ENCODE measurements at places on chromosomes 5 and 9.

GRCh38 chr5:135161221-135161620 lies 127.2 kb upstream of the PITX1 start:
- no peak for DNase-seq

GRCh38 chr5:15526413-15526812 lies 26.4 kb downstream of the FBXL7 start:
- no peak for DNase-seq

GRCh38 chr5:166695326-166695725 lies 1596.1 kb upstream of the WWC1 start:
- no peak for DNase-seq

DNA sequence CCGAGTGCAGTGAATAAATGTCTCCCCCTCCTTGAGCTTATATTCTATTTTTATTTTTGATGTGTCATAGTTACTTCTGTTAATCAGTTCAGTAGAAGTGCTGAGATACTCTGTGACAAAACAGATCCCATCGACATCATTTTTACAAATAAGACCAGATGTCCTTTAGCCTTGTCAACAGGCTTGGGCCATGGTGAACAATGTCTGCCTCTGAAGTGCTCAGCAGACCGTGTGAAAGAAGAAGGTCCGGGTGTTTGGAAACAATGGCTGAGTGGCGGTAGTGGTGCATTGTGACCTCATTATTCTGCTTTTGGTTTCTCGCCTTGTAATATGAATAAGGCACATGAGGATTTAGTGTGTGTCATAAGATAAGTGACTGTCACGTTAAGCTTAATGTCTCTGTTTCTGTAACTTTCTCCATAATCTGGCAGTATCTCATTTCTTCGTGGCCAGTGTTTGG lies 71.2 kb downstream of the SYK start:
- no peak for DNase-seq

- no peak for DNase-seq
Observed at GRCh38 chr5:153489611-153490010, 859 bp upstream of the GRIA1 start.

- no peak for DNase-seq
Observed at GRCh38 chr9:131529597-131530545, 1.2 kb downstream of the UCK1 start.

DNA sequence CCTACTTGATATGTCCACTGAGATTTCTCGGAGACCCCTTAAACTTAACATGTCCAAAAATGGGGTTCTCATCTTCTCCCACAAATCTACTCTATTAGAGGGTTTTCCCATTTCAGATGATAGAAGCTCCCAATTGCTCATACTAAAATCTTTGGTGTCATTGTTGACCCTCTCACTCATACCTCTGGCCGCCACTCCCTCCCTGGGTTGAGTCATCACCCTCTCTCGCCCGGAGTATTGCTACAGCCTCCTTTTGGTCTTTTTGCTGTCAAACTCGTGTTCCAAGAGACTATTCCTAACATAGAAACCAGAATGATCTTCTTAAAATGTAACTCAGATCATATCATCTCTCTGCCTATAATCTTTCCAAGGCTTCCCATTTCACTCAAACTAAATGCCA lies 91.0 kb upstream of the GNAQ start:
- DNase-seq = no peak

- DNase-seq = no peak
Observed at GRCh38 chr9:130728721-130729120, 35.1 kb downstream of the EXOSC2 start.

DNA sequence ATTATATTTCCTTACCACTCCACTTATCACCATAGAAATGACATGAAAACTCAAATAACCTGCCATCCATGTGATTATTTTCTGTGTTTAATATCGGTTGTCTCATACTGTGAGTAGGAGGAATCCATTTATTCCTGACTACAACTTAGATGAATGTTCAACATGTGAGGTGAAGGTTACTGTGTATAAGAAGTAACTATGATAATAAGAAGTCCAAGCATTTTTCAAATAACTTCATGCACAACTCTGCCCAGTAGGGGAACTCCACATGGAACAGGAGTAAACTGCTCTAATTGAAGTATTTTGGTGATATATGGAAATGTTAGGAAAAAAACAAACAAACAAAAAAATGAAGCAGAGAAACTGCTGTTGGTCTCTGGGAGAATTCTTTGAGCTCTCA lies 447.5 kb upstream of the GRIN3A start:
- no peak for DNase-seq

- no peak for DNase-seq
Observed at GRCh38 chr5:65779643-65780042, 57.6 kb downstream of the NLN start.

- DNase-seq = no peak
Observed at GRCh38 chr9:135989722-135990467, 28.7 kb upstream of the UBAC1 start.

DNA sequence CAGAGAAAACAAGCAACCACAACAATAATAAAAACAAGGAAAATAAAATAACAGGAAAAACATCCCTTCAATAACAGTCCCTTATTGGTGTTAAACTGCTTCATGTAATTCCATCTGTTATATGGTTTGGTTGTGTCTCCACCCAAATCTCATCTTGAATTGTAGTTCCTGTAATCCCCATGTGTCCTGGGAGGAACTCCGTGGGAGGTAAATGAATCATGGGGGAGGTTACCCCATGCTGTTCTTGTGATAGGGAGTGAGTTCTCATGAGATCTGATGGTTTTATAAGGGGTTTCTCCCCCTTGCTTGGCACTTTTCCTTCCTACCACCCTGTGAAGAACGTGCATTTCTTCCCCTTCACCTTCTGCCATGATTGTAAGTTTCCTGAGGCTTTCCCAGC lies 369.8 kb downstream of the TMEM232 start:
- no peak for DNase-seq

DNA sequence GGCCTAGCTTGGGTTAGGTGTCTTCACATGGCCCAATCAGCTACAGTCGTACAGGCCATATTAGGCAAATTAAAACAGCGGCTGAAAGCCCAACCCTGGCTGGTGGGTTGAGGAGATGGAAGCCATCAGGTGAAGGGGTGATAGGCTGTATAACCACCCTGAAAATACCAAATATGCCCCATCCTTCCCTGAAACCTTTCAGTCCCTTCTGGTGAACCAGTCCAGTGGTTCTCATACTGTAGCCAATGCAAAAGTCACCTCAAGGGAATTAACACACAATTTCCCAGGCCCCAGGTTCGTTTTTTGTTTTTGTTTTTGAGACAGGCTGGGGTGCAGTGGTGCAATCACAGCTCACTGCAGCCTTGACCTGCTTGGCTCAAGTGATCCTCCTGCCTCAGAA lies 19.8 kb upstream of the KCNV2 start:
- no peak for DNase-seq

DNA sequence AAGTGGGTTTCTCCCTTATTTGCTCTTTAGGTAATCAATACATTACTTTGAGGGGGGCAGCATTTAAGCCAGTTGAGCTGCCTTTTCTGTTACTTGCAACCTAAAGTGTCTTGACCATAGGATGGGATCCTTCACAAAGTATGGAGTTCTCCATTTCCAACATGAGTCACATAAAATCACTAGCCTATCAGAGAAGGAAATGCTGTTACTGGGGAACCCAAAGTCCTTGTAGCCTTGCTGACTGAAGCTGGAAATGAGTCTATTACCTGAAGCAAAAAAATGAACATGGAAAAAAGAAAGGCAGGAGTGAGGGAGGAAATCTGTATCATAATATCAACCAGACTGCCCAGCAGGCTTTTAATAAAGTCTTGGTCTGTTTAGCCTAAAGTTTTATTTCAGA lies 42.8 kb upstream of the SLIT3 start:
- DNase-seq = no peak

DNA sequence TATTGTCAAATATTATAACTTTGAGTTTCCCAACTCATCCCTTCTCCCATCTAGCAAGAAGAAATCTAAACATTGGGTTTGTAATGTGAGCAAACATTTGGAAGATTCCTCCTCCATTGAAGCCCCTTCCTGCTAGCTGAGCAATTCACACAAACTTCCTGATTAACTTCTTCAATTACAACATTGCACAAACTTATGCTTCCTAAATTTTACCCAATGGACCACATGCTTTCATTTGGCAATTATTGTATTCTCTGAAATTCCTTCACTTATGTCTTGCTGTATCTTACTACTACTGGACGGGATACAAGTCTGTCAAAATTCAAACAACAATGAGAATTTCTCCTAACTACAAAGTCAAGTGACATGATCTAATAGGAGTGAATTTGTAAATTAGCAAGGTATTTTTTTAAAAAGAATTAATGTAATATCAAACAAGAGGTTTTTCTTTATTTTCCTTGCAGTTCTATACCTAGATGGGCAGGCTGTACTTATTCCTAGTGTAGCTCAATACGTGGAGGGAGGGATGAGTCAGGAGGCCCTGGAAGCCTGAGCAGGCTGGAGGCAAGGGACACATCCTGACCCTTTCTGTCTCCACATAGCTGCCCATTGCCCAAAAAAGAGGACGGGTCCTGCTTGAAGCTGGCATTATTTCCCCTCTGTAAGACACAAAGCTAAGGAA lies 11.8 kb upstream of the IFNW1 start:
- no peak for DNase-seq

GRCh38 chr9:135666534-135667462 lies 3.7 kb downstream of the LCN9 start:
- no peak for DNase-seq

- DNase-seq = no peak
Observed at GRCh38 chr9:118918180-118918579, 451.1 kb downstream of the BRINP1 start.

DNA sequence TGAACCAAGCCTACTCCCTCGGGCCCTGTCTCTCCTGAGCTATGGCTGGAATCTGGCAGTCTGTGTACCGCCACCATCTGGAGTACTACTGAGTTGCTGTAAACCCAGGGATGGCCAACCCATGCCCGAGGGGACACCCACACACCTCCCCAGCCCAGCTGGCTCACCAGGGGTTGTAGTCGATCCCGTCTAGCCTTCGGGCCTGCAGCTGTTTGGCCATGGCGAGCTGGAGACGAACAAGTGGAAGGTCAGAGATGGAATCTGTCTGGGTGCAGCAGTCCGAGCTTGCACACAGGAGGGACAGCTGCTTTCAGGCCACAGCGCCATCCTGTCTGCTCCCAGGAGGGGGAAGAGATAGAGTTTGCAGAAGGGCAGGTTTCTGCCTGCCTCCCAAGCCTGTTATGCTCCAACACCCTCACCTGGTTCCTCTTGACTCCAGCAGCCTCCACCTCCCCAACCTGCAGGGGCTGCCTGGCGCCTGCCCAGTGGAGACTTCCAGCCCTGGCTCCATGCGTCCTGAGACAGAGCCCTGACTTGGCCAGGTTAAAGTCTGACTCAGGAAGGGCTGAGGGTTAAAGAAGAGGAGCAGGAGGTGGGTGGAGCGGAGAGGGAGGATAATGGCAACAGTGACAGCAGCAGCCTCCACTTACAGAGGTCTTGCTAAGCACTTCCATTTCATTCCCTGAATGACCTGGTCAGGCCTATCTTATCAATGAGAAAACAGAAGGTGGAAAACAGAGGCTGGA lies 15.8 kb upstream of the SPOUT1 start:
- DNase-seq = no peak

DNA sequence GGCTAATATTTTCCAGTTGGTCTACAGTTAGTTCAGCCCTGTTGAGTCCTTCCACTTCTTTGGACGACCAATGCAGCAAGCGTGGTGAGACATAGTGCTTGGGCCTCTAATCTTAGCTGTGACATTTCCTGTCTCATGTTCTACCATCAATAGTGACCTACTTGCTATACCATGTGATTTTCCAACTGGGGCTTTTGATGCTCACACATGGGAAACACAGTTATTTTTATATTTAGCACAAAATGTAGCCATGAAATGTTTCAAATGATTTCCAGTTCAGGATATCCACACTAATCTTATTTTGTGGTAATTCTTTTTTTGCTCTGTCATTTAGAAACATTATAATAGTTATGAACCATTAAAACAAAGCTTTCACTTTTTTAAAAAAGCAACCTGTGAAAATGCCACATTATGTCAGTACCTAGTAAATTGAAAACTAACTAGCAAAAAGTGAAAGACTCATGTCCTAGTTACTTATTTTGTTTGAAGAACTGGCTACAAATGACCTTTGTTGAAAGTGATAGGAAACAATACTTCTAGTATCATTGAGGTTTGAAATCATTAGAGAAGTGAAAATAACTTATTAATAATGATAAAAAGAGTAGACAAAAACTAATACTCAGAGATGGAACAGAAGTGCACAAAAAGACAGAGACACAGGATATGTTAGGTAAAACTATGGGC lies 18.3 kb downstream of the MARCHF3 start:
- no peak for DNase-seq

GRCh38 chr5:174723979-174724483 lies 351 bp upstream of the MSX2 start:
- DNase-seq = no peak
